ENCODE measurements at places on chromosomes 1 and 21. TPM values are rescaled to one million over a fixed set of nuclear protein-coding genes. Genes with fewer than 3 reads are reported as not detected.

DNA sequence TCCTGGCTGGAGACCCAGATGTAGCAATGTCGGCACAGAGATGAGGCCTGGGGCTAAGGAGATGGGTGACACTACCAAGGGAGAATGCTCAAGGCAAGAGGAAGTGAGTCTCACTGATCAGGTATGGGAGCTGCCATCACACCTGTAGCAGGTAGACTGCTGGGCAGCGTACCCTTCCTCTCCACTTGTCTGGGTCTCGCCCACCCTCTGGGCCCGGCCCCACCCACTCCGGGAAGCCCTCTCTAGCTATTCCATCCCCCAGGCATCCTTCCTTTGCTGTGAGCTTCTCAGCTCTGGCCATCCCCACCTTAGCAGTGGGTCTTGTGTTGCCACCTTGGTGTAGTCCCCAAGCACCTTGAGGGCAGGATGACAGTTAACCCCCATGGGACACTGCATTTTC is 87.7 kb upstream of the EDN2 start:
- DNase-seq = no peak

- no peak for DNase-seq
Measured at GRCh38 chr1:36344395-36344680, 20.9 kb upstream of the EVA1B start.

DNA sequence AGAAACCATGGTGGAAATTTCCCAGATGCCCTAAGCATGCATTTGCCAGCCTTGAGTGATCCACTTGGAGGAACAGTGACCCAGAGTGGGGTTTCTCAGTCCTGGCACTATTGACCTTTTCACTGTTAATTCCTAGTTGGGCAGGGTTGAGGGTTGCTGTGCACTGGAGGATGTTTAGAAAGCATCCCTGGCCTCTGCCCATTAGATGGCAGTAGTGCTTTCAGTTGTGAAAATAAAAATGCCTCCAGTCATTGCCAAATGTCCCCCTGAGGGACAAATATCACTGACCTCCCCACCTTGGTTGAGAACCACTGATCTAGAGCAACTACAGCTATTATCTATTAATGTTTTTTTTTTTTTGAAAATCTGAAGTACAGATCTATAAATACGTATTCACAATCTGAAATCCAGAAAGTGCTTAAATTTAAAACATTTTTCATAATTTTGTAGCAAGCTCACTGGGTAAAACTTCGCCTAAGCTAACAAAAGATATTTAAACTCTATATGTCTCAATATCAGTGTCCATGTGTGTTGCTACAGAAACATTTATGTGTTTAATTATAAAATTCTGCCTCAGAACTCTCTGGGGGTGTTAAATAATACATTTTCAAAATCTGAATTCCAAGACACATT is 27.3 kb downstream of the F3 start:
- DNase-seq = no peak

The DIO1 gene
- total RNA-seq = not detected

The SPTA1 gene
- total RNA-seq = 0.17 TPM
